ENCODE measurements at places on chromosomes 3 and 15.

DNA sequence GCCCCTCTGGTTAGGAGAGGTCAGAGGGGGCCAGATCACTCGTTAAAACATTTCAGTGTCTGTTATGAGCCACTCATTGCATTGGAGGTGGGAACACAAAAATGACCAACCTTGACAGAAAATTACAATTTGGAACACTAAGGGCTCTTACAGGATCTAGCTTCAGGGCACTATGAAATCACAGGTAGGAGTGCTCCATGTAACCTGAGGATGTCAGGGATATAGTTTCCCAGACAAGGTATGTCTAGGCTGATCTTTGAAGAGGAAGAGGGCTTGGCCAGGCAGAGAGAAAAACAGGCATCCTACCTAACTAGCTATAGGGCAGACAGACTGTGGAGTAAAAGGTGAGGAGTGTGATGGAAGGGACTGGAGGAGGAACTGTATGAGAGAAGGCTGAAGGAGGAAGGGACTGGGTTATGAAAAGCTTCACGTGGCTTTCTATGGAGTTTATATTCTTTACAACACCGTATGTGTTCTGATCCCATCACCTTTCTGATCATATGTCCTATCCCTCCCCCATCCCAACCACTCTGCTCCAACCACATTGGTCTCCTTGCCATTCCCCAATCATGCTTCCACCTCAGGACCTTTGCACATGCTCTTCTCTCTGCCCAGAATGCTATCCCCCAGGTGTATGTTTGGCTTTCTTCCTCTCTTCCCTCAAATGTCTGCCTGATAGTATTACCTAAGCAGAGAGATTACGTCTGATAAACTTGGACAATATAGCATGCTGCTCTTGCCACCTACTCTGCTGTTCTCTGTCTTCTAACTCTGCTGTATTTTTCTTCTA is 88.2 kb downstream of the CCR1 start:
- no peak for DNase-seq

DNA sequence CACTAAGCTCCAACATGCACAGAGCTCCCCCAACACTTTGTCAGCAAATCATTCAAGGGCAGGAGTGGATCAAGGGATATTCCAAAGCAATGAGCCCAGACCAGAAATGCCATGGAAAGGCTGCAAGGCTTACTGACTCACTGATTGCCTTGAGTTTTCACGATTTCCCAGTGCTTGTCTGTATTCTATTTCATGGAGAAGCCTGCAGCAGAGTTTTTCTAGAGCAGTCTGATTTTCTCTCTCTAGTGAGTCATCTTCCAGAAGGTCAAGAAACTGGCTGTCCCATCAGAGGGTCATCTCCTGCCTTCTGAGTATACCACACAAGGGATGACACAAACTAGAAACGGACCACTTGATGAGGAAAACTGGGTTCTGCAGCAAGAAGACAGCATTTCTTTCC is 16.5 kb downstream of the LMCD1 start:
- no peak for DNase-seq

DNA sequence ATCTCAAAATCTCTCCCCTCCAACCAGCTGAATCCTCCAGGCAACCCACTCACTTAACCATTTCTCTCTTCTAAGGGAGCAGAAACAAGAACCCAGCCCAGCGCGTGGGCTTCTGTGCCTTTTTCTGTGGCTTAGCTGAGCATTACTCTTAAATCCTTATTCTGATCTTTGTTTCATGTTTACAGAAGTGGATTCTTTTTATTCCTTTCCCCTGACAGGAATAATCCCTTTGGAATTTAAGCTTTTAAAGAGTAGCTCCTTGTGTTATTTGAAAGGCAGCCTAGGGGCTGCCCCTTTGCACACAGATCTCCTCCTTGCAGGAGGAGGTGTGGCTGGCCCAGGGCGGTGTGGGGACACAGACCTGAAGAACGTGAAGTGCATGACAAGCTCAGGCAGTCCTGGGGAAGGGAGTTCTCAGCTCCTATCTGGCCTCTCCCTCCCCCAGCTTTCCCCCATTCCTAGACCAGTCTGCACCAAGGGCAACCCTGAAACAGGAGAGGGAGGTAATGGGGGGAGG is 77.1 kb upstream of the UBE2E1 start:
- no peak for DNase-seq

- no peak for DNase-seq
These were observed 296.2 kb downstream of the NEK10 start for GRCh38 chr3:27072810-27073651.

GRCh38 chr3:3998140-3998922 is 199.1 kb downstream of the LRRN1 start:
- DNase-seq: no peak

- DNase-seq: no peak
These were observed 496.8 kb downstream of the CNTN4 start for GRCh38 chr3:2595486-2595885.

DNA sequence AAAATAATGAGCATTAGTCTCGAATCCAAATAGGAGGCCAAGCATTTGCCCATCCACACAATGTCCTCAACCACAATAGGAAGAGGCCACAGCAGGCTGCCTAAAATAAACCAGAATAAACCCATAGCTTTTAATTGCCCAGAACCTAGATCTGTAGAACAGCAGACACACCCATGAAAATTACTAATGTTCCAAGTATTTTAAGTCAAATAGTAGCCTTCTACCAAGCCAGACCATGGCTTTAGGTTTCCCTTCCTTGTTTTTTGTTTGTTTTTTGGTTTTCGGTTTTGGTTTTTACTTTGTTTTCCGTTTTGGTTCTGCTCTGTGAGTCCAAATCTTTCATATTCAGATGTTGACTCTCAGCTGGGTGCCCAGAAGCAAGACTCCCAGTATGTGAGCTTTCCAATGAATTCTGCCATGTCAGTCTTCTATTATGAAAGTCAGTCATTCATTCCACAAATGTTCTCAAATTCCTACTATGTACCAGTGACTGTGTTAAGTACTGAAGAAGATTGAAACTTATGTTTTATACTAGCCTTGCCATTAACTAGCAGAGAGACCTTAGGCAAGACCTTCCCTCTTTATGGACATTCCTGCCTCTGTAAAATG is 57.8 kb upstream of the BOC start:
- no peak for DNase-seq

- DNase-seq: no peak
These were observed 134.3 kb upstream of the LRRN1 start for GRCh38 chr3:3664935-3665334.

- DNase-seq: no peak
These were observed 102.9 kb downstream of the CACNA1D start for GRCh38 chr3:53597136-53597915.

- DNase-seq: no peak
These were observed 29.6 kb upstream of the TLE3 start for GRCh38 chr15:70127288-70127746.

GRCh38 chr3:171254315-171254714 is 205.9 kb downstream of the TNIK start:
- DNase-seq: no peak

GRCh38 chr3:73055583-73055982 is 5.9 kb upstream of the EBLN2 start:
- DNase-seq: no peak

DNA sequence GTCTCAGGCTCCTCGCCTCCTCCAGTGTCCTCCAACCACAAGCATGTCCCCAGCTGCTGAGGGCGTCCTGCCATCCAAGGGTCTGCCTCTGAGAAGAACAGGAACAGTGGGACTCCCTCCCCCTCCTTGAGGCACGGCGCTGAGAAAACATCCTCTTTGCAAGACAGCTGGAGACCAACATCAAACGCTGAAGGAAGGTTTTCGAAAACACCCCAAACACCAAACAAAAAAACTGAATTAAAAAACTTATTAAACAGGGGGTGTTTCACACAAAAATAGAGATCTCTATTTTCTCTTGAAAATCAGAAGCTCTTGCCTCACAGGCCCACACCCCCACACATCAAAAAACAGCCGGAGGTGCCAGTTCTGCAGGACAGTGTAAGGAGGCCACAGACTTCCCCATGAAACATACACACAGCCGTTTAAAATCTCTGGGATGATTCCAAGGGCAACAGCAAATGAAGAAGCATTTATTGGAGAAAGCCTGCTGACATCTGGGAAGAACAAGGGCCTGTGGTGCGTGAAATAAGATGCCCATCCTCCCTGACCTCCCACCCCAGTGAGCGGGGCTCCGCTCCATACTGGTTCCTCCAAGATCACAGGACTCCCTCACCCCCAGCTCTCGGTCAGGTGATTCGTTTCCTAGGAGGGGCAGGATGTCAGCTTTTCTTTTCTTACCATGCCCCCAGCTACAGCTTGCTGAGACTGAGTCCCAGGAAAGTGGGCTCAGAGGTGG is 71.3 kb downstream of the NUP210 start:
- no peak for DNase-seq

DNA sequence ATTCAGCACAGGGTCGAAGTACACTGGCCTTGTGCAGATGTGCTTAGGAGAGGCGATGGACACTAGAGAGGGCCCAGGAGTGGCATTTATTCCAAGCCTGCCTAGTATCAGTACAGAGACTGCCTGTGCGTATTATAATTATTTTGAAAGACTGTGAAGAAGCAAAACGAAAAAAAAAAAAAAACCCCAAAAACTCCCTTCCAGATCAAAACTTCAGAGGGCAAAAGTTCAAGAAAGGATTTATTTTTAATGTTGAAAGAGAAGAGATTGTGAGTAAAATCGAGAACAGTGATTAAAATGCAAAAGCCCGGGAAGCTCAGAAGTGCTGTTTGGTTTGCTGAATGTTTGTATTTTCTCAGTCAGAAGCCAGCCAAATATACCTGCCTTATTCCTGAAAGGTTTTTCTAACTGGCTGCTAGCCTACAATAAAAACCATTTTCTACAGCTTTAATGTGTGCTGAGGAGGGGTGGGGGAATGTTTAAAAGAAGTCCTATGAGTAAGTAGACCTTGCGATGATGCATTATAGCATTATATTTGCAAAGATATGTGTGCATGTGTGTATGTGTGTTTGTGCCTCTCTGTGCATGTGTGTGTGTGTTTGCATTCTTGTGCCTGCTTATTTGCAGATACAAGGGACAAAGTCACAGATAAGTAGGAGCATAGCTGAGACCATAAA is 19.3 kb upstream of the LZTFL1 start:
- no peak for DNase-seq

DNA sequence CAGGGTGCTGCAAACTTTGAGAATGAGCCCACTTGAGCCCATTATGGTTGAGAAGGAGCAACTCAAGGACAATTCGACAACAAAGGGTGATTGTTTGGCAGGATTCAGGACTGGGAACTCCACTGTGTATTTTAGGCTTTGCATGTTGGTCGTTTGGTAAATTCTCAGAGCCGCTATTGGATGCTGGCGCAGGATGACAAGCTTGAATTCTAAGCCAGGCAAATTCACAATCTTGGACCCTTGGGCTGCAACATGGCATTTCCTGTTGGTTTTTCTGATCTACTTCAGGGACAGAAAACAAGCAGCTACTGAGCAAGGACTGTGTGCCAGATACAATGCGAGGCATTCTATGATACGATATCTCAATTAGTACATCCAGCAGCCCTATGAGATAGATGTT is 82.8 kb downstream of the RYR3 start:
- no peak for DNase-seq

GRCh38 chr15:81195339-81195864 is 1.3 kb upstream of the IL16 start:
- no peak for DNase-seq

GRCh38 chr3:187880441-187880840 is 135.2 kb upstream of the BCL6 start:
- no peak for DNase-seq

DNA sequence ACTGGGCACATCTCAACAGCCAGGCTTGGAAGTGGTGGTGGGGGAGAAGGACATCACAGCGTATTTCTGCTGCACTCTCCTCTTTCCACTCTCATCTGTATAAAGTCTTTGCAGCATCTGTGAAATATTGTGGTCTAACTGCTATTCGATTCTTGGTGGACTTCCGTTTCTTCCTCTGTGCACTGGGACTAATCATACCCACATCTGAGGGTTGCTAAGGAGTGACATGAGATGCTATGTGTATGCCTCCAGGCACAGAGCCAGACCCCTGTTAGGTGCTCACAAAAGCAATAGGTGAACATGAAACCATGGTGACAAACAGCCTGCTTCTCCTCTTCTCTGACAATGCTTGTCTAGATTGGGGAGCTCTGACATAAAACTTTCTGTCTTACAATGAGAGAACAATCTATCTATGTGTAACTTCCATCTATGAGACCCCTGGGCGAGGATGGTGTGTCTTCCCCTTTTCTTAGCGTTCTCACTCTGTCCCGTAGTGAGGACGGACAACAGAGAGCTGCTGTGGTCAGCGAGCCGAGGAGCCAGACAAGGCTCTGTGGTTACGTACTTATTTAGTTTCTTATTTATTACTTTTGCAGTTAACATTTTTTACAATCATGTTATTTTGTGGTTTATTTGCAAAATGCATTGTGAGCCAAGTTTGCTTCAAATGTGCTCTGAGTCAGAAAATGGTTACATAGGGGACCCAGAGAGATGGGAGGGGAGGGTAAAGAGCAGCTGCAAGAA is 196.7 kb upstream of the TPRG1 start:
- no peak for DNase-seq

GRCh38 chr3:123085293-123085931 is 18.6 kb downstream of the PDIA5 start:
- DNase-seq: no peak

- DNase-seq: no peak
These were observed 187.6 kb downstream of the NLGN1 start for GRCh38 chr3:173584838-173585831.

DNA sequence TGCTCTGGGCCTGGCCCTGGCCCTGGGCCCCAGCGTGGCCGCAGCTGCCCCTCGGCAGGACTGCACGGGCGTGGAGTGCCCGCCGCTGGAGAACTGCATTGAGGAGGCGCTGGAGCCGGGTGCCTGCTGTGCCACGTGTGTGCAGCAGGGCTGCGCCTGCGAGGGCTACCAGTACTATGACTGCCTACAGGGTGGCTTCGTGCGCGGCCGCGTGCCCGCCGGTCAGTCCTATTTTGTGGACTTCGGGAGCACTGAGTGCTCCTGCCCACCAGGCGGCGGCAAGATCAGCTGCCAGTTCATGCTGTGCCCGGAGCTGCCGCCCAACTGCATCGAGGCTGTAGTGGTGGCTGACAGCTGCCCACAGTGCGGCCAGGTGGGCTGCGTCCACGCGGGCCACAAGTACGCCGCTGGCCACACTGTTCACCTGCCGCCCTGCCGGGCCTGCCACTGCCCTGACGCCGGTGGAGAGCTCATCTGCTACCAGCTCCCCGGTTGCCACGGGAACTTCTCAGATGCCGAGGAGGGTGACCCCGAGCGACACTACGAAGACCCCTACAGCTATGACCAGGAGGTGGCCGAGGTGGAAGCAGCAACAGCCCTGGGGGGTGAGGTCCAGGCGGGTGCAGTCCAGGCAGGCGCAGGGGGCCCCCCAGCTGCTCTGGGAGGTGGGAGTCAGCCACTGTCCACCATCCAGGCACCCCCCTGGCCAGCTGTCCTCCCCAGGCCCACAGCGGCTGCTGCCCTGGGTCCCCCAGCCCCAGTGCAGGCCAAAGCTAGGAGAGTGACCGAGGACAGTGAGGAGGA is 21.7 kb downstream of the FBLN2 start:
- no peak for DNase-seq

GRCh38 chr3:111870620-111871019 is 11.6 kb downstream of the PHLDB2 start:
- no peak for DNase-seq

DNA sequence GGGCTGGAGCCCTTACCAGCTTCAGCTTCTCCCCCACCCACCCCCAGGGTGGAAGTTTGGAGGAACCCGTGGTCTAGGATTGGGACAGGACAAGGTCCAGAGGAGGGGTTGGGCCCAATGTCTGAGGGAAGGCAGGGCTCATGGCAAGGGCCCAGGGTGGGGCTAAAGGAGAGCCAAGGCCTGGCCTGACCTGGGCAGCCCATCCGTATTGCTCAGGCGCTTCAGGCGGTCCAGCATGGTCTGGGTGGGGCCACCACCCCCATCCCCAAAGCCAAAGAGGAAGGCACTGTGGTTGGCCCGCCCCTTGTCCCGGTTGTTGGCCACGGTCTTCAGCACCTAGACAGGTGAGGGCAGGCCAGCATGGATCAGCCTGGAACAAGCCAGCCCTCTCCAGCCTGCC is 7.6 kb downstream of the MAN2C1 start:
- no peak for DNase-seq
